T-helper 22 cell (primary cell): ENCODE measurements at places on chromosomes 5 and 9.

DNA sequence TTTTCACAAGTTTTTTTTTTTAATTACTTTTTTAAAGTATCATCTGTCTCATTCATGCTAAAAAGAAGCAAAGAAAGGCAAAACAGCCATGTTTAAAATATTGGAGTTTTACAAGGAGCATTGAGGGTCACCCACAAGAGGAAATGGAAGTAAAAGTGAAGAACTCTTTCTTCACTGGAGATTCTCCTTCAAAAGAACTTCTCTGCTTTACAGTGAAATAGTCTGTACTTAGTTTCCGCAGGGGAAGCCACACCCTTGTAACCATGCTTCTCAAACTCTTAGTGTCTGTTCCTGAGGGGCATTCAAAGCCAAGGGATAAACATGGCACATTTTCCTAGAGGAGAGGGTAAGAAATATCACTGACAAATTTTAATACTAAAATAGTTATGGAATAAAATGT, 8.6 kb downstream of the C9orf72 start:
- DNase-seq, result no peak

DNA sequence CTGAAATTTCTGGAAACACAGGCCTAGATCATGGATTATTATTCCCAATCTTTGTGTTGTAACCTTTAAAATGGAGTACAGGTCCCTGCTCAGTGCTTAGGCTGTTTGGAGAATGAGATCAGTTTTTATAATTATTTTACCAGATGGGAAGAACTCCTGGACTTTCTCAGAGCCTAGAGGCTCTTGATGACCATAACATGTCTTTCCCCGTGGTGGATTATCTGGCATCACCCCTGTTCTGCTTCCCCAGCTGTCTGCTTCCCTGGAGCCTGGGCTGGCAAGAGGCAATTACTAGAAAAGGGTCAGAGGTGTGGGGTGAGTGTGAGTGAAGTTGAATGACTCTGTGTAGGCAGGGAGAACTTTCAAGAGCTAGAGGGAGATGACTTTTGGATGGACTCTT, 143.0 kb downstream of the CARTPT start:
- DNase-seq, result no peak

DNA sequence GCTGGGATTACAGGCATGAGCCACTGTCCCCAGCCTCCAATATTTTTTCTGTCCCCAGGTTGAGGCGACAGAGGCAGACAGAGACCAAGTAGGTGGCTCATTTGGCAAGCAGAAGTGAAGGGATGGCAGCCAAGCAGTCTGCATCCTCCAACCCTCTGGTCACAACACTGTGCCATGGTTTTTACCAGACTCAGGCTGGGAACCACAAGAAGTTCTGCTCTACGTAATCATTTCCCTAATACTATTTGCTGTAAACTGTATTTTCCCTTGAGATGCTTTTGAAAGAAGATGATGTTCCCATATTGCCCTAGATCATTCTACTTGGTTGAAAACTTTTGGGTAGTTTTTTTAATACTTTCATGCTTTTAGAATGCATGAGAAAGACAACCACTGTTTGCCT, 40.5 kb downstream of the PTTG1 start:
- no peak for DNase-seq

DNA sequence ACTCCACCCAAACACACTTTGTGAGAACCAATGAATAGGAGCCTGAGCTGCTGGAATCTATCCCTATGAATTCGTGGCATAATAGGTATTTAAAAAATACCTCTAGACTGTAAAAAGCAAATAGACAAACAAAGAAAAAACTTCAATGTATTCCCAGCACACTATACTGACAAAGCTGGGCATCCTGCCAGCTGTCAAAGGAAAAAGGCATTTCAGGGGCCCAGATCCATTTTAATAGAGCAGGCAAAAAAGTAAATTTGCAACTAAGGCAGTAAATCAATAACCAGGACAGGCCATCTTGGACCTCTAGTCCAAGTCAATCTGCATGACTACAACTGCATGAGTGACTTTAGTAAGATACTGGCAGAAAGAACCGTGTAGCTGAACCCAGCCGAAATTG, 25.6 kb upstream of the LARP1 start:
- no peak for DNase-seq

GRCh38 chr5:52708463-52708862, 79.3 kb upstream of the ITGA1 start:
- DNase-seq, result no peak

DNA sequence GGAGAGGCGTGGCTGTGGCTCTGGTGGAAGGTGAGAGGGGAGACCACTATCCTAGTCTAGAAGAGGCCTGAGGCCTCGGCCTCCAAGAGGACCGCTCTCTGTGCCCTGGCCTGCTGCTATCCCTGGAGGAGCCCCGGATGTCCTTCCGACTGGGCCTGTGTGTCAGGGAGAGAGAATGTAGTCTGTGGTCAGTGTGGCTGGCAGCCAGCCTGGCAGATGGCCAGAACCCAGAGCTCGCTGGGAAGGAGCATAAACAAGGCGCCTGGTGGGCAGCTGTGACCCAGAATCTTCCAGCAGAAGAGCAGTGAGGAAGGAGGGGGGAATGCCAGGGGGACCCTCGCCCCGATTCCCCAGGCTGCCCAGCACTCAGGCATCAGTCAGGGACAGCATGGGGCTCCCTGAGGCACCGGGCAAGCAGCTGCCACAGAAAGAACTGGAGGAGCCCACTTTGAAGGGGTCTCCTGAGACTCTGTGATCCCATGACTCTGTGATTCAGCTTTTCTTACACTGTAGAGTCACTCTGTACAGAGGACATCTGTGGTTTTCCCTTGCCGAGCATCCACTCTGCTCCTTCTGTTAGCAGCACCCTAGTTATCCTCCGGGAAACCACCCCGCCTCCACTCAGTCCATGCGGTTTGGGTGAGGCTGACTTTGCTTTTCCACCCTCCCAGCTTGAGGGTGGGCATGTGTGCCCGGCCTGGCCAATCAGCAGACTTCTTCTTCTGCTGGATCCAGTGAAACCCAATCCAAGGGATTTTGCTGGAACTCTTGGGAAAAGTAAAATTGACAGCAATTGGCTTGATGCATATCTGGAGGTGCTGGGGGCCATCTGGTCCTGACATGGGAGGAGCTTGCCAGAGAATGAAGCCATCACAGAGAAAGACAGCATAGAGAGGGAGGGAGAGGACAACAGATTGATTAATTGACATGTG, 46.2 kb upstream of the PWWP2A start:
- no peak for DNase-seq
